Daoy (cell line): ENCODE measurements at places on chromosomes 5 and 9.

DNA sequence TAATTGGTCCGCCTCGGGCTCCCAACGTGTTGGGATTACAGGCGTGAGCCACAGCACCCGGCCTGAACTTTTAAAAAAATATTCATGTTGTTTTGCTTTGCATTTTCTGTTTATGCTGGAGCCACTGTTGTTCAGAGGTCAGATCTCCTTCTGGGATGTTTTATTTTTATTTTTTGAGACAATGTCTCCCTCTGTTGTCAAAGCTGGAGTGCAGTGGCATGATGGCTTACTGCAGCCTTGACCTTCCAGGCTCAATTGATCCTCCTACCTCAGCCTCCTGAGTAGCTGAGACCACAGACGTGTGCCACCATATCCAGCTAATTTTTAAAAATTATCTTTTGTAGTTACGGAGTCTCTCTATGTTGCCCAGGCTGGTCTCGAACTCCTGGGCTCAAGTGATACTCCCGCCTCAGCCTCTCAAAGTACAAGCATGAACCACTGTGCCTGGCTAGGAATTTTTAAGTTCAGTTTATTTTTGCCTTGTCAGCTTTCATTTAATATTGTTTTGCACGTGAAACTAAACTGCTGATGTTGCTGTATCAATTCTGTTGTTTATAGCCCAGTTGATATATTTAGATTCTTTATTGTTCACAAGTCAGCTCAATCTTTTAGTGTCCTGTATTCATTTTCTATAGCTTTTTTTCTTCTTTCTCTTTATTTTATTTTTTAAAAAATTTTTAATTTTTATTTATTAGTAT lies 13.7 kb downstream of the TMEFF1 start:
- no peak for DNase-seq

- peak; percentile 42 for DNase-seq
Observed at GRCh38 chr5:135715267-135716055, 119.0 kb upstream of the SLC25A48 start.

- peak; percentile 15 for DNase-seq
Observed at GRCh38 chr9:33698267-33698666, 97.1 kb upstream of the PRSS3 start.

DNA sequence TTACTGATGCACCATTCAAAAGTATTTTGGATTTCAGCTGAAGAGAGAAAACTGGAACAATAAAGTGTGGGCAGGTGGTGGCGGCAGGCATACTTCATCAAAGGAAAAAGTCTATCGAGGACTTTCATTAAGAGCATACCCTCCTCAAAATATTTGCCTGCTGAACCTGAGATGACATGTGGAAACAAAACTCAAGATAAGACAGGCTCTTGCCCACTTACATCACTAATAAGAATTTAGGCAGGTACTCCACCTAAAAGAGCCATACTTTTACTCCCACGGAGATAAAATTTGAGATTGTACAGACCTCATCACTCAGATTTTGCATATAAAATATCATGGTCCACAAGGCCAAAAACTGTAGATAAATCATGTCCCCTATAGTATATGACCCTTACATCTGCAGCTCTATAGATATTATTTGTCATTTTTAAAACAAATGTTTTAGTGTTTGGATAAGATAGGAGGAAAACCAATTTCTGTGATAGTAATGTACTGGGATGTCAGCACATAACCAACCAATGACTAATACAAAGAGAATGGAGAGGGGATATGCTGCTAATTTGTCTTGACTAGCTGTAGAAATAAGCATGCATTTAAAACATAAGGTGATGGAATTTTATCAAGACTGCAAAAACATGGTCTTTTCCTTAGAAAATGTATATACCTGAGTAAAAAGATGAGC lies 730.6 kb upstream of the ZNF608 start:
- peak; percentile 25 for DNase-seq

- DNase-seq: no peak
Observed at GRCh38 chr5:143029293-143029692, 259.1 kb downstream of the ARHGAP26 start.

DNA sequence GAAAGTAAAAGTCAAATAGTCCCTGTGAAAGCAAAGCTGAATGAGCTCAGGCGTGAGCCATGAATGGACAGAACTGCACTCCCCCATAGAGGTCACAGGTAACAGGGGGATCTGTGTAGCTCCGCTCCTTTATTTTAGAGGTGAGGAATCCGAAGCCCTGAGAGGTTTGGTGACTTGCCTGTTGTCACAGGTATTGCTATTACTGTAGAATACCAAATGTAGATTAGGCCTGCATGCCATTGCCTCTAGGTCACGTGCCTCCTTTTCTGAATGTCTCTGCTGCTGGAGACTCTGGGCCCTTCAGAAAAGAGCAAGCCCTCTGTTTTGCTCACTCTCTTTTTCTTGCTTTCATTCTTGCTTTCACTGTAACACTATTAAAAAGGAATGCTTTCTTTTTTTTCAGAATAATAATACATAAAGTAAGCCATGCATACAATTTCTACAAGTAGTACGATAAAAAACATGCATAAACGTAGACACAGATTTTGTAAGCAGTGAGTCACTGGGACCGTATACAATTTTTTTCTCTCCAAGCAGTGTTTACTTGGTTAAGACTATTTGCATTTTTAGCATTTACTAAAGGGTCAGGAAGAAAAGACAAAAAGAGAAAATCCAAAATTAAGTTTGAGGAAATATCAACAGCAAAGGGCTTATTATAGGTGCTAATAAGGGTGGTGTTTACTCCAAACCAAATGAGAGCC lies 568.7 kb upstream of the ADAMTS16 start:
- DNase-seq: no peak

GRCh38 chr9:125524583-125525355 lies 182.2 kb downstream of the MAPKAP1 start:
- no peak for DNase-seq

GRCh38 chr9:88307136-88307535 lies 81.1 kb upstream of the SPIN1 start:
- no peak for DNase-seq

DNA sequence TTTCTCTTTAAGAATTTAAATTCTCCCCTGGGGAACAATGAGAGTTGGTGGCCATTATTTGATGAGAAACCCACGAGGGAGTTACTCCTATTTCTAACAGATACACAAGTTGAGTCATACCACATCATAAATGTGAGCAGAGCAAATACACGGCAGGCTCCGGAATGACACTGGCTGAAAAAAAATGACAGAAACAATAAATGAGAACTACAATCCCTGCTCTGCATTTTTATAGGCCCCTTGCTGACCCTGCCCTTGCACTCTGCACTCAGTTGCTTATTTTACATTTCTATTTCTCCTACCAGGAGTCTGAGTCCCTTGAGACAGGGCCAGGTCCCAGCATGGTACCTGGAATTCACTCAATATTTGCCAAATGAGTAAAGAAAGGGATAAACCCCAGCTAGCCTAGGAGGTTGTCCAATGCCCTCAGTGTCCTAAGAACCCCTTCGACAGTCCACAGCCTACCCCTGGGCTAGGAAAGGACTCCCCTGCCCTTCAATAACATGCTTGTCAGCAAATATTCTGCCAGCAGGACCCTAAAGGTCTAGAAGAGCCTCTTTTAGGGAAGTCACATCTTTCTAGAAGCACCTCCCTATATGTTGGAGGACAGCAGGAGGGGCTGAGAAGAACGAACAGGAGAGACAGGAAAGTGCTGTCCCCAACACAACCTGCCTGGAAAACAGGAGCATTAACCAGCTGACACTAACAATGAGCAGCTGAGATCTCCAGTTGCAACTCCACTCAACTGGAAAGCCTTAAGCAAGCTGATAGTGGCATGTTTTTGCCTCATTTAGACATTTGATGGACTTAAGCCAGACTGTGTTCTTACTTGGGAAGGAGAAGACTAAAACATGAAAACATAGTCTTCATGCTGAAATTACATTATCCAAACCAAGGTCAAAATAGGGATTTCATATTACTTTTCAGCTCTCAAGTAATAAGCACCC lies 191.2 kb downstream of the ACTL7B start:
- DNase-seq: no peak

DNA sequence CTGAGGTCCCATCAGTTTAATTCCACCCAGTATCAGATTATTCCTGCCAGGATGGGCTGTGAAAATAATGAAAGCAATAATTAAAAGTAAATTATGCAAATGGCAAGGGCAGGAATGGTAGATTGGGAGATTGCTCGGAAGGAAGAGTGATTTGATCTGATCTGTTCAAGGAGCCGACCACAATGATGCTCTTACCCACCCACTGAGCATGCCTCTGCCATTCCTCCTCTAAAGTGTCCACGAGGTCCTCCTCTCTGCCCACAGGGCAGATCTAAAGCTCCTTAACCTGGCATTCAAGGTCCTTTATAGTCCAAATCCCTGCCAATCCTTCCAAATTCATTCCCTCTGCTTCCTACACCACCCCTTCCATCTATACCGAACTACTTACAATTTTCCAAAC lies 147.8 kb downstream of the TTLL11 start:
- peak; percentile 31 for DNase-seq

- no peak for DNase-seq
Observed at GRCh38 chr9:93130861-93131481, 3.1 kb downstream of the NINJ1 start.

- DNase-seq: no peak
Observed at GRCh38 chr5:36680066-36680465, 73.7 kb downstream of the SLC1A3 start.

DNA sequence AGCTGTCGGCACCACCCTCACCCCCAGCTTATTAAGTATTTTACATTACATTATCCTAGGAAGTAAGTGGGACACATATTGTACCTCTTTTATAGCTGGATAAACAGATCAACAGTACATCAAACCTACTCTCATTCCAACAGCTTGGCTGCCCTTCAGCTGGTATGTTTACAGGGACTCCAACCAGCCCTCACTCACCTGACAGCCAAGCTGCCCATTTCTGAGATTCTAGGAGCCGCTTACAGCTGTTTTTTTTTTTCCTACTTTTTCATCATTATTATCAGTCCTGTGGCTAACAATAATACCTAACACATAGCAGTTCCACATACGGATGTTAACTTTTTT lies 13.4 kb upstream of the CREBRF start:
- no peak for DNase-seq

- DNase-seq: peak; percentile 51
Observed at GRCh38 chr9:98429613-98430012, 174.2 kb upstream of the TBC1D2 start.

- DNase-seq: no peak
Observed at GRCh38 chr5:118968406-118968911, 19.9 kb downstream of the DTWD2 start.

- no peak for DNase-seq
Observed at GRCh38 chr5:57550132-57550531, 67.5 kb upstream of the ACTBL2 start.

GRCh38 chr9:38486837-38487236 lies 62.6 kb upstream of the IGFBPL1 start:
- DNase-seq: no peak

DNA sequence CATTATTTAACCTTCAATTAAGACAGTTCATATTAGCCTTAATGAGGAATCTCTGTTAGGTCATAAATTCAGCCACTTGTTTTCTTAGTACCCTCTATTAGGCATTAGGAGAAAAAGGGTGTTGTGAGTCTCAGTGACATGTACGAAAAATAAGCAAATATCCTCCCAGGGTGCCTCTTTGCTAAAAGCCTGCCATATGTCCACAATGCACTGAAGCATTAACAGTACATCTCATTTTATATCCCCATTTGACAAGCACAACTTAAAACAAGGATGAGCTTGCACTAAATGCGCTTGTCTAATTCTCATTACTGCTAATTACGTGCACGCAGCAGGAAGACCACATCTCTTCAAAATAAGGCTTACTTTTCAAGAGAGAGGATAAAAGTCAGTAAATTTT lies 48.4 kb upstream of the SRFBP1 start:
- no peak for DNase-seq
